A549 treated with DMSO at 1 μM for 4 hours (cell line): ENCODE measurements at places on chromosomes 4 and X. TPM values are rescaled to one million over a fixed set of nuclear protein-coding genes. Genes with fewer than 3 reads are reported as not detected.

ANXA10 gene
- total RNA-seq = 3.6 to 4.8 TPM (median 3.9 TPM) in 5 replicates

WNK3 gene
- 0.01 TPM in 2 of 5 replicates, not detected in the others for total RNA-seq

ARX gene
- 0.12 to 0.49 TPM (median 0.28 TPM) in 5 replicates for total RNA-seq

EFHC2 gene
- 0.18 to 0.26 TPM (median 0.23 TPM) in 5 replicates for total RNA-seq

TRAPPC11 gene
- 9.6 to 11.9 TPM (median 11.4 TPM) in 5 replicates for total RNA-seq

JCHAIN gene
- total RNA-seq = 0.07 to 0.16 TPM (median 0.10 TPM) in 3 of 5 replicates, not detected in the others

MAGEC3 gene
- total RNA-seq = not detected in 5 replicates

C4orf50 gene
- not detected in 5 replicates for total RNA-seq

RPA4 gene
- total RNA-seq = 0.21 to 0.45 TPM (median 0.38 TPM) in 5 replicates

GPR173 gene
- 0.01 to 0.02 TPM in 2 of 5 replicates, not detected in the others for total RNA-seq

HTN1 gene
- not detected in 5 replicates for total RNA-seq

PAGE2B gene
- total RNA-seq = not detected in 5 replicates

IL15 gene
- total RNA-seq = 8.3 to 12.8 TPM (median 9.8 TPM) in 5 replicates

RNF212 gene
- total RNA-seq = 1.9 to 2.8 TPM (median 2.7 TPM) in 5 replicates

SLC16A2 gene
- total RNA-seq = 26.9 to 32.0 TPM (median 28.7 TPM) in 5 replicates

HERC5 gene
- total RNA-seq = 4.4 to 5.2 TPM (median 4.7 TPM) in 5 replicates

SH2D1A gene
- total RNA-seq = not detected in 5 replicates

MAOB gene
- 0.07 to 0.25 TPM (median 0.12 TPM) in 4 of 5 replicates, not detected in the other for total RNA-seq

DCLK2 gene
- 8.8 to 10.7 TPM (median 10.0 TPM) in 5 replicates for total RNA-seq

FATE1 gene
- not detected in 5 replicates for total RNA-seq

MSX1 gene
- 7.5 to 12.4 TPM (median 11.0 TPM) in 5 replicates for total RNA-seq

IL2RG gene
- total RNA-seq = 0.14 to 0.54 TPM (median 0.23 TPM) in 4 of 5 replicates, not detected in the other

SLC9A6 gene
- total RNA-seq = 7.5 to 9.7 TPM (median 9.3 TPM) in 5 replicates

PNCK gene
- 0.19 to 0.58 TPM (median 0.25 TPM) in 3 of 5 replicates, not detected in the others for total RNA-seq

CLCN5 gene
- 2.1 to 3.9 TPM (median 3.2 TPM) in 5 replicates for total RNA-seq

TLR10 gene
- total RNA-seq = 0.05 TPM in 3 of 5 replicates, not detected in the others

FGF2 gene
- total RNA-seq = 32.5 to 73.6 TPM (median 62.0 TPM) in 5 replicates

BEND2 gene
- 0.03 TPM in 1 of 5 replicates, not detected in the others for total RNA-seq

PGAM4 gene
- total RNA-seq = 0.17 to 0.46 TPM (median 0.36 TPM) in 3 of 5 replicates, not detected in the others

RPS6KA6 gene
- total RNA-seq = 5.2 to 7.6 TPM (median 7.6 TPM) in 5 replicates
